ENCODE measurements at places on chromosomes 2 and 18. TPM values are rescaled to one million over a fixed set of nuclear protein-coding genes. Genes with fewer than 3 reads are reported as not detected.

The MEP1B gene
- total RNA-seq = 477 TPM

The EGR4 gene
- total RNA-seq = not detected

The RUFY4 gene
- 5.0 TPM for total RNA-seq

The WNT10A gene
- 2.5 TPM for total RNA-seq

The GPAT2 gene
- 0.67 TPM for total RNA-seq

The APOB gene
- total RNA-seq = 14.0 TPM

All from Peyer's patch (tissue), 4 donors.